ENCODE measurements at places on chromosomes 12 and 14.

DNA sequence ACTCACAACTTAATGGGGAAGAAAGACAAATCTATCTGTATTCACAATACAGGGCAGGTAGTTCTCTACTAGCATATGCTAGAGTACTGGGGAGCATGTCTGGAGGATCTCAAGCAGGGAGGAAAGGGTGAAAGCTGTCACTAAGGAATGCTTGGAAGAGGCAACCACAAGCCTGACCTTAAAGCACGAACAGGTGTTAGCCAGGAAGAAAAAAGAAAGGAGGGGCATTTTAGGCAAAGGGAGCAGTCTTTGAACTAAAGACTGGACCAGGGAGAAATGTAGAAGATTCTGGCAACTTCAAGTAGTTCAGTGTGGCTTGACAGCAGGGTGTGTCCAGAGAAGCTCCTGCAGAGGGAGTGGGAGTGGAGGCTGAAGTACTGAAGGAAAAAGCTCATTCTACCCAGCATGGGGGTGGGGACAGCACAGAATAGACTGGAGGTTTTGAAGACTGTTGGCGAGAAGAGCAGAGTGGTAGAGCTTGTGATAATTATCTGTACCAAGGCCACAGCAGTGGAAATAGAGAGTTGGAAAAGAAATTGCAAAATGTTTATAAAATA lies 50.9 kb downstream of the AP5M1 start:
- peaks cover 7% of the 10 kb centered on the region for H3K27me3 ChIP-seq
- H3K4me1 ChIP-seq = no peaks in the 10 kb centered on the region
- no peak overlapping the region for H3K27ac ChIP-seq
- DNase-seq = no peak
- no peaks in the 10 kb centered on the region for H3K36me3 ChIP-seq

DNA sequence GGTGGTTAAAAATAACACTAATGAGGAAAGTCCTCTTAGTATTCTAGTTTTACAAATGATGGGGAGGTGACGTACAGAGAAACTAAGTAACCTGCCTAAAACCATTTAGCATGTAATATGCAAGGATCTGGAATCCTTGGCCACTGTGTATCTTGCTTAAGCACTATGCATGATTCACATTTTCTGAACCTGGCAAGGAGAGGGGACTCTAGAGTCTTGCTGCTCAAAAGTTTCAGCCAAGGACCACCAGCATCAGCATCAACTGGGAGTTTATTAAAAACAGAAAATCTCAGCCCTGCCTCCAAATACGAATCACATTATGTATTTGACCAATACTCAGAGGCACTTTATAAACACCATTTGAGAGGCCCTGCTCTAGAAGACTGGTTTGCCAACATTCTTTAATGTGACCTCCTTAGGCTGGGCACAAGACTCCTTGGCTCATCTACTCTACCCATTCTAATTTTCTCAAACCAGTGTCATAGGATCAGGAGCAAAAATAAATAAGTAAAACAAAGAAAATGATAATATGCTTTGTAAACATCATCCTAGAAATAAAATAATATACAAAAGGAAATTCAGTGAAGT lies 52.9 kb downstream of the ABCC9 start:
- no peak for DNase-seq
- no peak overlapping the region for H3K4me3 ChIP-seq
- H3K27ac ChIP-seq = no peak overlapping the region
- no peaks in the 10 kb centered on the region for H3K4me1 ChIP-seq
- H3K36me3 ChIP-seq = no peaks in the 10 kb centered on the region

GRCh38 chr14:31419179-31419966 lies 977 bp downstream of the HEATR5A start:
- peaks cover 1% of the 10 kb centered on the region for H3K36me3 ChIP-seq
- peaks cover 2% of the 10 kb centered on the region for H3K27me3 ChIP-seq
- peaks cover 20% of the 10 kb centered on the region for H3K4me1 ChIP-seq
- no peak overlapping the region for H3K27ac ChIP-seq
- DNase-seq = no peak
- H3K4me3 ChIP-seq = peak overlapping the region; percentile 97

DNA sequence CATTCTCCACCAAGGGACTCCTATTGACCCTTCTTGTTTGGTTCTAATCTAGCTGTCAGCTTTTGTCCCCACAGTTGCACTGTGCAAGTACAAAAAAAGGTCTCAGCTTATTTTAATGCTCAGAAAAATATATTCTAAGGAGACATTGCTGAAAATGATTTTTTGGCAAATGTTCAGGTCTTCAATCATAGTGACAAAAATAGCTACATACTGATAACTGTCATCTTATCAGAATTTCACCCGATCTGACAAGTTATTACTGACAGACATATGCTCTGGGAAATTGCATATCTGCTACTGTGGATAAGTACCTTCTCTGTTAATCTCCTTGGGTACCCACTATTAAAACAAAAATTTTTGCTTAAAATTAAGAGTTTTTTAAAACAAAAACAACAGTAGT lies 263.6 kb downstream of the FLRT2 start:
- H3K27ac ChIP-seq = no peak overlapping the region
- DNase-seq = no peak
- no peaks in the 10 kb centered on the region for H3K36me3 ChIP-seq
- peaks cover 5% of the 10 kb centered on the region for H3K4me1 ChIP-seq

DNA sequence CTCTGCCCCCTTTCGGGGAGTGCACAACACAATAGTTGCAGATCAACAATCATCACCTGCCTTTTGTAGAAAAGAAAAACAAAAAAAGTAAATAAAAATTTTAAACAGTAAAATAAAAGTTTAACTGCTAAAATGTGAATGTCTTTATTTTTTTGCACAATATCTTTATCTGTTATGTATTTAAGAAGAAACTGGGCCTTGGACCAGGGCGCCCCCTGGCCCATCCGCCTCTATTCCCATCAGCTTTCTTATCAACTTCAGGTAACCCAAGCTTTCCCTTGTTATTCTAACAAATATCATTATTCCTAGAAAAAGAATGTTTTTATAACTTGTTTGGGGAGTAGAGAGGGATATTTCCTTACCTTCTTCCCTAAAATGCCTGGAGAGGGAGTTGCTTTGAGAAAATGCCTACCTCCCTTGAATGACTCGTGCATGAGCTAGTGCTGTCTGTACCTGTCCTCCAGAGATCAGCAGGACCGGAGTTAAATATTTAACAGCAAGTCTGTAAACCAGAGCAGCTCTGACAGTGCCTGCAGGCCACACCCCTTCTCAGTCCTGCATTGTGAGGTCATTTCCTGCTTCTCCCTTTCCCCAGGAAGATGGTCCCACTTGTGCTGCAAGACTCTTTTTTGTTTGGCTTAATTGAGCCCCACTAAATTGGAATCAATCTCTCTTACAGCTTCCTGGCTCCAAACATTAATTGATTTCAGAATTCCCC lies 192.8 kb upstream of the RGS6 start:
- no peak overlapping the region for H3K27ac ChIP-seq
- H3K4me3 ChIP-seq = no peak overlapping the region
- peaks cover 6% of the 10 kb centered on the region for H3K27me3 ChIP-seq
- no peak for DNase-seq
- peaks cover 37% of the 10 kb centered on the region for H3K36me3 ChIP-seq

DNA sequence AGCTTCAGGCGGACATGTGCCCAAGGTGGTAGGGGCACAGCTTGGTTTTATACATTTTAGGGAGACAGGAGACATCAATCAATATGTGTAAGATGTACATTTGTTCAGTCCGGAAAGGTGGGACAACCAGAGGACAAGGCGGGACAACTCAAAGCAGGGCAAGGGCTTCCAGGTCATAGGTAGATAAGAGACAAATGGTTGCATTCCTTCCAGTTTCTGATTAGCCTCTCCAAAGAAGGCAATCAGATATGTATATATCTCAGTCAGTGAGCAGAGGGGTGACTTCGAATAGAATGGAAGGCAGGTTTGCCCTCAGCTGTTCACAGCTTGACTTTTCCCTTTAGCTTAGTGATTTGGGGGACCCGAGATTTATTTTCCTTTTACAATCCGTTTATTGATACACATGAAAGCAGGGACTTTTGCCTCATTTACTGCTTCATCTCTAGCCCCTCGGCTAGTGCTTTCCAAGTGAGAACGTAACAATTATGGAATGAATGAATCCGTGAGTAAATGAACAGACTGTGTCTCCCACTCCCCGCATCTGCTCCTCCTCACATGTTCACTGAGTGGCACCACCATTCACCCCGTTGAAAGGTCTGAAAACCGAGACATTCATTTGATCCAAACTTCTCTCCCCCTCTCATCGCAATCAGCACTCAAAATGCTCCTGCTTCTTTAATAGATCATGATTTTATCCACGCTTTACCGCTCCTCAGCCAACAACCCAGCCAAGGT lies 6.9 kb upstream of the HSPB8 start:
- no peaks in the 10 kb centered on the region for H3K4me1 ChIP-seq
- no peaks in the 10 kb centered on the region for H3K27me3 ChIP-seq
- no peak overlapping the region for H3K27ac ChIP-seq

DNA sequence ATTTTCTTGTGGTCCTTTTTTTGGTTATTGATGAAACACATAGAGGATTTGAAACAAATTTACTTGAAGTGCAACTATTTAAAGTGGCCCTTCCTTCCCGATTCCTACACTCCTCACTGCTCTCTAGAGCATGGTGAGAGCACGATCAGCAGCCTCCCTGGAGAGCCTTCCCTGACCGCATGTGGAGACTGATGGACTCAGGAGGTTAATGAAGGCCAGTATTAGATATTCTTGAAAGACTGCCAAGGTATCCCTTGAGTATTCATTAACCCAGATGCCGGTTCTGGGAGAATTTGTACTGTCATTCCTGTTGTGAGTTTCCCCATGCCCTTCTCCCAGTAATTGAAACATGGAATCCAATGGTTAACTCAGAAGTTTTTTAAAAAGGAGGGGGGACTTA lies 102.8 kb upstream of the FGD4 start:
- H3K27ac ChIP-seq = no peak overlapping the region
- no peaks in the 10 kb centered on the region for H3K36me3 ChIP-seq
- H3K4me1 ChIP-seq = no peaks in the 10 kb centered on the region
- H3K4me3 ChIP-seq = no peak overlapping the region
- no peak for DNase-seq

- DNase-seq = no peak
- no peaks in the 10 kb centered on the region for H3K36me3 ChIP-seq
- H3K27me3 ChIP-seq = no peaks in the 10 kb centered on the region
- H3K27ac ChIP-seq = no peak overlapping the region
Observed at GRCh38 chr14:48008646-48009045, 333.2 kb upstream of the MDGA2 start.

DNA sequence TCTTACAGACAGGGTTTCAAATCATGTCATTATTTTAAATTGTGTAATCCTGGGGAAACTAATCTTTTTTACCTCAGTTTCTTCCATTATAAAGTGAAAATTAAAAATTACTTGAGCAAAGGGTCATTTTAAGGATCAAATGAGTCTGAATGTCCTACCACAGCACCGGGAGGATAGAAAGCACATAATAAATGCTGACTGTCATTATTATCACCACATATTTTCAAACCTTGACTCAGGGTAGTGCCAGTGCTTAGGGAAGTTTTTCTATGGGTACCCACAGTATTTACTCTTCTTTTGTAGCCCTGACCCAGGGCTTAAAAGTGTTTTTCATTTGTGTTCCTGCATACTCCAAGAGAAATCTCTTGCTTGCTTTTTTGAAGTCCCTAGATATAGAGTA lies 60.5 kb downstream of the KCNMB4 start:
- DNase-seq = no peak
- no peak overlapping the region for H3K27ac ChIP-seq
- H3K4me3 ChIP-seq = no peak overlapping the region
- H3K4me1 ChIP-seq = no peaks in the 10 kb centered on the region

DNA sequence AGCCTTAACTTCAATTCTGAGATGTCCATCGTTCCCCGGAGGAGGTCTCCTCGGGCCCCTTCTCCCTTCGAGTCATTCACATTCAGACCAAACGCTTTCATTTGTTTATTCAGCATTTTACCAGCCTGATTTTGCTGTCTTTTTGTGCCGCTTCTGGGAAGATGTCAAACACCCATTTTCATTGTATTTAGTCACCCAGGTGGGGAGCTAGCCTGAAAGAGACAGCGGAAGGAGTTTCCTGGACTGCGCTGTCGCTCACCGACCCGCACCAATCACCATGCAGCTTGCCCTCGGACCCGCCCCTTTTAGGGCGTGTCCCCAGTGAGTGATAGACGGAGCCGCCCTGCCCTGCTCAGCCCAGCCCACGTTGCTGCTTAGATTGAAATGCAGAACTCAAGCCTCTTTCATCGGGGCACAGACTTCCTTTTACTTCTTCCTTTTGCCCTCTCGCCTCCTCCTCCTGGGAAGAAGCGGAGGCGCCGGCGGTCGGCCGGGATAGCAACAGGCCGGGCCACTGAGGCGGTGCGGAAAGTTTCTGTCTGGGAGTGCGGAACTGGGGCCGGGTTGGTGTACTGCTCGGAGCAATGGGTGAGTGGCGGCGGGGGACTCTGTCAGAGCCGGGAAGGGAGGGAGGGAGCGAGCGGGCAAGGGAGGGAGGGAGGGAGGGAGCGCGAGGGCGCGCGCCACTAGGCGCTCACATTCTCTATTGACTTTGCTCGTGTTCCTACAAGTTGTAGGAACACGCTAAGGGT lies at the start of gene PAX9:
Gene PAX9, plus strand, starts transcription at position 355 of the 752 bp plus-strand sequence. Its CDS starts 230 bp downstream, at position 585.
- peak within 1 kb of the TSS; percentile 73 for H3K27ac ChIP-seq
- H3K4me3 ChIP-seq = peak within 1 kb of the TSS; percentile 34
- H3K4me1 ChIP-seq = peaks cover 12% of the 10 kb centered on the region
- peaks cover 92% of the 10 kb centered on the region for H3K27me3 ChIP-seq
- DNase-seq = no peak

DNA sequence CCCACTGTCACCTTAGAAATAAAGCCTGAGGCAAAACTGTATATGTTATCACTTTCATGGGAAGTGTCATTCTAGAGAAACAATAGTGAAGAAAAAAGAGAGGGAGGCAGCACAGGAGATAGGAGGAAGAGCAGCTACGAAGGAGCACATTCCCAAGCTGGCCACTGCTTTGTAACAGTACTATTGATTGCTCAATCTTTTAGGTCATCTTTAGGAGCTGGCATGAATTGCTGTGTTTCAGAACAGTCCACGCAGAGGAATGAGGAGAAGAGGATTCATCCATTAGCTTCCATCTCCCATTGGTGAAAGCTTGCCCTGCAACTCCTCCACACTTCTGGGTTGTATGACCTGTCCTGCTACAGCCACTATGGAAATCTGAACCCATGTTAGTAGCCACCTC lies 372.5 kb upstream of the DDHD1 start:
- H3K27me3 ChIP-seq = peaks cover 2% of the 10 kb centered on the region
- no peak overlapping the region for H3K4me3 ChIP-seq
- H3K36me3 ChIP-seq = no peaks in the 10 kb centered on the region
- no peak for DNase-seq
- H3K27ac ChIP-seq = no peak overlapping the region
- H3K4me1 ChIP-seq = peaks cover 13% of the 10 kb centered on the region

GRCh38 chr12:19746471-19746870 lies 307.2 kb downstream of the AEBP2 start:
- no peak overlapping the region for H3K27ac ChIP-seq
- no peaks in the 10 kb centered on the region for H3K36me3 ChIP-seq
- no peaks in the 10 kb centered on the region for H3K4me1 ChIP-seq
- no peak for DNase-seq
- no peak overlapping the region for H3K4me3 ChIP-seq
- H3K27me3 ChIP-seq = peaks cover 10% of the 10 kb centered on the region

Data from T-helper 2 cell treated with Interferon-gamma antibody and Interleukin-4, amounts not matched to agents 5 μg/mL and 100 μg/mL, for 36 hours (primary cell).